NCI-H1092 (cell line): ENCODE measurements at places on chromosomes 12 and 14.

DNA sequence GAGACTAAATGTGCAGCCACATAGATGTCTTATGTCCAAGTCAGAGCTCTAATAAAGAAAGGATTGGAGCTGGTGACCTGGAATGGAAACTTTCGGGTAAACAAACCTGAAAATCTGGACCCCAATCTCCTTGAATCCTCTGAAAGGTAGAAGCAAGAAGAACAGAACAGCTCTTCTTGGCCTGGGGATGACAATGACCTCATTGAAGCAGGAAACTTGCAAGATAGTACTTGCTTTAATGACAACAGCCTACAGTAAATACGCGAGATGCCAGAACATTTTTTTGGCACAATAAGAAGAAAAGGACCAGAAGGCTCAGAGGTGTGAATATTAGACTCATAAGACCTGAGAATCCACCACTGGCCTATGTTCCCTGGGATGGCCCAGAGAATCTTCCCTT is 4.1 kb upstream of the PRIMA1 start:
- no peak for DNase-seq

DNA sequence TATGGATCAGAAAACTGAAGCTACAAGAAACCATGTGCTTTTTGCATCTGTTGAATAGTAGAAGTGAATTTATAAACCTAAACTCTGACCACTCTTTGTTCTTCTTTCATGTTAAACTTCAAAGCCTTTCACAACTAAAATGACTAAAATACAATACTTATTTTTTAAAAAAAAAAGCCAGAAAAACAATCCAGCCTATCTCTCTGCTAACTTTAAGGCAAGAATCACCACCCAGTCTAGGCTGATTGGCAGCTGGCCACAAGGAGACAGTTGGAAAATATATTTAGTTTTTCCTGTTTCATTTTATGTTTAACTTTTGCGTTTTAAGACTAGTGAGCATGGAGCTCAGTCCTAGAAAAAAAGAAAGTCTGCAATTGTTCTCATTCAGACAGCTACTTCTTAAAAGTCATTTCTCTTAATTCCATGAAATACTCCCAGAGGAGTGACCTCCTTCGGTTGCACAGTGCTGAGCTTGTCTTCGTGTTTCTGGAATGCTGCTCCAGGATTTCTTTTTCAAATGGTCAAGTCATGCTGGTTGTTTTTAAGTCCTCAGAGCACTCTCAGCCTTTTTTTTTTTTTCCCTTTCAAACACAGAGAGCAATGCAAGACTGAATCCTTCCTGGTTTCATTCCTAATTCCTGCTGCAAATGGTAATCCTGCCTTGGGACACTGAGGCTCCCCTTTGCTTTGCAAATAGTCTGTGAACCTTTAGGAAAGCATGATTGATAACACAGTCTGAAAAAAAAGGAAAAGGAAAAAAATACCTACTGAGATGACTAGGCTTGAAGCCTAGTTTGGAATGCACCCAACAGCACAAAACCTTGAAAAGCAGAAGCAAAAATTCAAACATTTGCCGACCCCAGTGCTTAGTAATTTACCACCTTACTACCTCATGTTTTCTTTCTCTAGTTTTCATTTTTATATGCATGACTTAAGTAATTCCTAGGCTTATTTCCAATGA is 233.3 kb upstream of the DAAM1 start:
- no peak for DNase-seq

GRCh38 chr14:23351681-23352505 is 794 bp downstream of the SLC22A17 start:
- DNase-seq: peak; percentile 54

DNA sequence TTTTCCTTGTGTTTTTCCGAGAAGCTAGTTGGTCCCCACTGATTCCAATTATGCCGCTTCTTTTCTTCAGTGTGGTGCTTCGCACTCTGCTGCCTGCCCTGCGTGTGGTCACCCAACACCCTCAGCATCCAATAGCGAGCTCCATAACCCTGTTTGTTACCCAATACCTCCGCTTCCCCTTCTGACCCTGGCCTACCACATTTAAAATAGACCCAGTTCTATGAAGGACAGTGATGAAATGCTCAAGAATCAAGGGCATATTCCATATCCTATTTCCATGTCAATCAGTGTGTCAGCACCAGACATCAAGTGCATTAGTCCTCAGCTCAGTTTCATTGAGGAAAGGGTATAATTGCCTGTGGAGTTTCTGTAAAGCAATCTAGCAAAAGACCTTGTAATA is 9.5 kb downstream of the NDRG2 start:
- DNase-seq: no peak

DNA sequence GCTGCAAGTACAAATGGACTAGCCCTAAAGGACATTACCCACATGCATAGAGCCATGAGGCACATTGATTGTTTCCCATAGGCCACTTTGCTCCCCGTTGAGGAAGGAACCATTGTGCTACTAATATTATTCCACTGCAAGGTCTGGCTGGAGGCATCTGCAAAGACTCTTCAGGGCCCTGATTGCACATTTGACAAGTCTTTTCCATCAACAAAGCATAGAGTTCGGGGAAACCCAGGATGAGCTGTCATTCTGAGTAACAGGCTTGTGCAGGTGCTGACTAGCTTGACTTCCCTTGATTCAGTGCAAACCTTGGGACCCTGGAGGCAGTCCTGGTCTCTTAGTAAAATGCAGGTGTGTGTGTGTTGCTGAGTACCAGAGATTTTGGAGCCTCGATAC is 73.8 kb downstream of the SUSD6 start:
- DNase-seq: no peak

DNA sequence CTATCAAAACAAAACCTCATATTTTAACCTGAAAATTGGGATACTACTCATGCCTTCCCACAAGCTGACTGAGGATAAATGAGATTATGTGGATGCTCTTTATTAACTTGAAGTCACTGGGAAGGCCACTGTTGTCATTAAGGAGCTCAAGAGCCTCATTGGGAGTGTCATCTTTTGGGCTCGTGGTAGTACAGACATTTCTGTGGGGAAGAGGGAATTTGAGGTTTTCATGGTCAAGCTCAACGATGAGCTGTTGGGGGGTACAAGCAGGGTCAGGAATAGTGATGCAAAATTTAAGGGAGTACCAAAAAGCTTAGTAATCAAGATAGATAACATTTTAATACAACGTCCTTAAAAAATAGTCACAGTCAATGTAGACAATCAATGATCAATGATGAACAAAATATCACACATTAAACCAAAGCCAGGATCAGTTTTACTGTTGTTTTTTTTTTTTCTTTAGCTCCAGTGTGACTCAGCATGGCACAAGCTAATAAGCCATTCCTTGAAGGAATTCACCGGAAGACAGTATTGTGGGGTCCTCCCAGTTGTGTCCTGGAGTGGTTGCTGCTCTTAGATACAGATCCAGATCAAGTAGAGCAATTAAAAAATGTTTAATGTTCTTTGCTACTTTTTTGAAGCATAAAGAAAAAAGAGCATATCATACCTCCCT is 130.9 kb downstream of the C12orf75 start:
- DNase-seq: no peak

GRCh38 chr12:76275511-76276093 is 72.6 kb downstream of the BBS10 start:
- no peak for DNase-seq

DNA sequence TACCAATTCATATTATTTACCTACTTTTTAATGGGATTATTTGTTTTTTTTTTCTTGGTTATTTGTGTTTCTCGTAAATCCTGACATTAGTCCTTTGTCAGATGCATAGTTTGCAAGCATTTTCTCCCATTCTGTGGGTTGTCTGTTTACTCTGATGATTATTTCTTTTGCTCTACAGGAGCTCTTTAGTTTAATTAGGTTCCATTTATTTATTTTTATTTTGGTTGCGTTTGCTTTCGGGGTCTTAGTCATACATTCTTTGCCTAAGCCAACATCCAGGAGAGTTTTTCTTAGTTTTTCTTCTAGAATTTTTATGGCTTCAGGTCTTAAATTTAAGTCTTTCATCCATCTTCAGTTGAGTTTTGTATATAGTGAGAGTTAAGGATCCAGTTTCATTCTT is 289.9 kb downstream of the AKAP6 start:
- DNase-seq: no peak
